ENCODE measurements at places on chromosomes 2 and 18.
A peak's percentile ranks its signal among the peaks of the same experiment; 100 is the strongest.

GRCh38 chr18:30451981-30452380 is 590.6 kb downstream of the DSC3 start:
- no peak for DNase-seq

DNA sequence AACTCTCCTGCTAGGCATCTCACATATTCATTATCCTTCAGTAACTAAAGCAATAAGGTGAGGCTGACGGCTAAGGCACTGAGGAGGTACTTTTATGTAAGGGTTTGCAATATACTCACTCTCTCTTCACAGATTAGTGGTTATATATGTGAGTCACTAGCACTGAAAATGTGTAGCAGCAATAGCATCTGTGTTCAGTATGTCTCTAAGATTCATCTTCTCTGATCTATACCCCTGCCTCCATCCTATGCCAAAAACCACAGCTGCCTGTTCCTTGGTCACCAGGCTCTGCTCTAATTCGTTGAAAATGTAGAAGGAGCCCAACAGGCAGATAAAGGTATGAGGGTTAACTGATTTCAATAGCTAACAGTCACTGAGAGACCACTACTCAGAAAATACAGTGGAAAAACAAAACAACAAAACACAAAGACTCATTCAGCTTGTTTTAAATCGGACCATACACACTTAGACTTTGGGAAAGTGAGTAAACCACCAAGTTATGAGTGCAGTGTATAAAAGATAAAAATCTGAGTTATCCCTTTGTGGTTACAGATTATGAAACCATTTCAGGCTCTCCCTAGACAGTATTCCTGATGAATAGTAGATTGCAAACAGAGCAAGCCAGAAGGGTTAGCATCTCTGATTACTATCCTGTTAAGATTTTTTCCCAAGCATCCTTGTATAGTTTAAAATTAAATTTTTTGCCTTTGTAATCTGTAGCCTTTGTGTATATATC is 75.3 kb upstream of the CYP26B1 start:
- DNase-seq: no peak

- DNase-seq: no peak
These were observed 810 bp upstream of the RBFA start for GRCh38 chr18:80033181-80034067.

GRCh38 chr2:14231391-14231898 is 401.1 kb upstream of the LRATD1 start:
- DNase-seq: no peak

GRCh38 chr2:1688859-1689258 is 55.5 kb downstream of the PXDN start:
- no peak for DNase-seq

GRCh38 chr2:42947809-42948600 is 155.6 kb upstream of the HAAO start:
- no peak for DNase-seq

DNA sequence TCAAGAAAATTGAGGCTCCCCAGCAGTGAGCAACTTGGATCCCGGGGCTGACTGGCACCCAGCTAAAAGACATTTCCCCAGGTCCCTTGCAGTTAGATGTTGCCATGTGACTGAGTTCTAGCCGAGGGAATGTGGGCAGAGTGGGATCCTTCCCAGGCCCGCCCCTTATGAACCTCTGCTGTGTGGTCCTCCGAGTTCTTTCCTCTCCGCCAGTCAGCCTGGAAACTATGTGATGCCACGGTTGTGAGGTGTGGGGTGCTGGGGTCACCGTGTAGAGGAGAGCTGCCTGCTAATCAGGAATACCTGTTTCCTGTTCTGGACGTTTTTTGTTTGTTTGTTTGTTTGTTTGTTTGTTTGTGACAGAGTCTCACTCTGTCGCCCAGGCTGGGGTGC is 45.5 kb downstream of the TMEM37 start:
- DNase-seq: peak; percentile 17

DNA sequence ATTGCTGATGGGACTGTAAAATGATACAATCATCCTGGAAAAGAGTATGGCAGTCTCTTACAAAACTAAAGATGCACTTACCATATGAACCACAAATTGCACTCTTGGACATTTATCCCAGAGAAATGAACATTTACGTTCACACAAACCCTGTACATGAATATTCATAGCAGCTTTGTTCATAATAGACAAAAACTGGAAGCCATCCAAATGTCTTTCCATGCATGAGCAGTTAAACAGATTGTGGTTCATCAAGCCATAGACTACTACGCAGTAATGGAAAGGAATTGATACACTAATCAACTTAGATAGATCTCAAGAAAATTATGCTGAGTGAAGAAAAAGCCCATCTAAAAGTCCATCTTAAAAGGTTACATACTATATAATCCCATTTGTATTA is 156.1 kb upstream of the SLC39A10 start:
- DNase-seq: no peak

- DNase-seq: peak; percentile 27
These were observed 75.0 kb upstream of the HAAO start for GRCh38 chr2:42867093-42868065.

- no peak for DNase-seq
These were observed 654.5 kb upstream of the ID2 start for GRCh38 chr2:8027387-8027786.

DNA sequence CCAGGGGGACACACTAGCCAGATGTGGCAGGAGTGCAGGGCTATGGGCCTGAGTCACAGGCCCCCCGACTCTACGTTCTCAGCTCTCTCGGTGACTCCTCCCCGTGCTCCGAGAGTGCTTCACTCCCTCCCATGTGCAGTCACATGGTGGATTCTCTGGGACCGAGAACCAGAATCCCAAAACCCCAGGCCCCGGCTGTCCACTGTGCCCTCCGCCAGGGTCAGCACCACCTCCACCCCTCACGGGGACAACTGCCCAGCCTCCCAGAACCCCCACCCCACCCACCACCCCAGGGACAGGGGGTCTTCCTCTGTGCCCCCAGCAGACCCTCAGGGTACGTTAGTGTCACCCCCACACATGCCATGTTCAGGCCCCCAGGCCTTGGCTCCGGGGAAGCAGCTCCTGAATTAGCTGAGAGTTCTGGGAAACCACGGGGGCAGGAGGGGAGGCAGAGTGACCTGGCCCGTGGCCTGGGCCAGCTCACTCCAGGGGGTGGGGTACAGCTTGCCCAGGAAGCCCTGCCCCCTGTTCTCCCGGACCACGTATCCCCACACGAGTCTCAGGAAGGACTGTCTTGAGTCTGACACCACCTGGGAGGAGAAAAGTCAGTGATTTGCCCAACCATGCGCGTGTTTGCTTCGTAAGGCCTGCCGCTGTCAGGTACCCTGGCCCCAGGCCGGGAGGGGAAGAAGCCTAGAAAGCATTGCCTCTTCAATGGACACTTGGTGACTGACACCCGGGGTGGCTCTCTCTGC is 4.4 kb downstream of the RAMP1 start:
- DNase-seq: peak; percentile 78

- DNase-seq: no peak
These were observed 89.6 kb downstream of the NBEAL1 start for GRCh38 chr2:203104273-203104672.

- no peak for DNase-seq
These were observed 15.9 kb upstream of the C1QL2 start for GRCh38 chr2:119174216-119174992.

- no peak for DNase-seq
These were observed 53.7 kb upstream of the TANC1 start for GRCh38 chr2:158914731-158915130.

DNA sequence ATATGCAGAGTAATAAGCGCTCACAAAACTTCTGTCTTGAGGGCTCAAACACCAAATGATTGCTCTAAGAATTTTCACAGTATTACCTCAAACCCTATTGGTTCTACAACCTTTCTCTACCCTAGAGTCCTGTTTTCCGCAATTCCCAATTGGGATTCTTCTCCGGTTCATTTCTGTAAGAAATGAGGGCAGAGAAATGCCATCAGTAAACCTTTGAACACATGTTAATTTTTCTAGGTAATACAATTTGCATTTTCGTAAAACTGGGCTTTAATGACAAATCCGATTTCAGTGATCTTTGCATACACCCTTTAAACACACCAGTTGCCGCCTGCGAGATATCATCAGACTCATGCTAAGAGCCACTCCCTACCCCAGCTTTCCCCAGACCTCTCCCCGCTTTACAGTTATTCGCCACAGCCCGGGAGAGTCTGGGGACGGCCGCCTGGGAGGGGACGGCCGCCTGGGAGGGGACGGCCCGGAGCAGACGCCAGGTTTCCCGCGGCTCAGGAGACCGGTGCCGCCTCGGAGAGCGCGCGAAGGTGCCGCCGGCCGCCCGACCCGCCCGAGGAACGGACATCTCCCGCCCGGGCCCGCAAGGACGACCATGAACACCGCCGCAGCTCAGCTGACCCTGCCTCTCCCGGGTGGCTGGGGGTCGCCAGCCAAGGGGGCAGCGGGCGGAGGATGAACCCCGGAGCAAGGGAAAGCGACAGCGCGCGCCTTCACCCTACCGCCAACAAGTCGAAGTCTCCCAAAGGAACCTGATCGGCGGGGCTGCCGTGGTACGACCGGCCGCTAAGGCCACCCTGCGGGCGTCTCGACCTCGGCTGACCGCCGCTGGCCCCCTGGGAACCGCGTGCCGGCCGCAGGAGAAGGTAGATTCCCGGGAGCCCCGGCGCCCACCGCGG is 463 bp downstream of the SMC6 start:
- peak; percentile 77 for DNase-seq

DNA sequence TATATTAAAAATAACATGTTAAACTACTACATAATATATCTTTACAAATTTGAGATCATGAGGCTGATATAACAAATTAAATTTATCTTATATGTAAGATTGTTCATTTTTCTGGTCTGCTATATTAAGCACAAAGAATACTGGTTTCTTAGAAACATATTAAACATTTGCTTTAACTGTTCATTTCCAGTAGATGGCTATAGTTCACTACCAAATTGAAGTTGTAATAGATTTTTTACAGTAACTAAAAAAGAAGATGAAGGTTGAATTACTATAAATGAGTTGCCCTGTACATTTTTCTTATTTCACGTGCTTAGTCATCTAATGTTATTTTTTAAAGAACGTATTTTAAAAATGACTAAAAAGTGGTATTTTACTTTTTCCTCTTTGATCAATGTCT is 57.0 kb downstream of the ZNF407 start:
- no peak for DNase-seq

DNA sequence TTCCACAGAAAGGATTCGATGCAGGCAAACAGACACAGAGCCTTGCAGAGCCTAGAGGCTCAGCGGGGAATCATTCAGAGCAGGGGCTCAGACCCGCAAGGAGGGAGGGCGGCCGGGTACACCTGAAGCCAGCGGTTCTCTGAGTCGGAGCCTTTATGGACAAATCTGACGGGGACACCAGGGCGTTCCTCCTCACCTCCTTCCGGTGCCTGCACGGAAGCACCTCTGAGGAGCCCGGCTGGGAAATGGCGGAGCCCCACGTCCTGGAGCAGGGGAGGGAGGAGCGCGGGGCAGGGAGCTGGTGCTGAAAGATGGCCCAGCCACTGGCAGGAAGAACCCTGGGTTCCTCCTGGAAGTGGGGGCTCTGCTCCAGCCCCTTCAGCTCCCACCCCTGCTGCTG is 193.5 kb upstream of the ALKAL2 start:
- no peak for DNase-seq

DNA sequence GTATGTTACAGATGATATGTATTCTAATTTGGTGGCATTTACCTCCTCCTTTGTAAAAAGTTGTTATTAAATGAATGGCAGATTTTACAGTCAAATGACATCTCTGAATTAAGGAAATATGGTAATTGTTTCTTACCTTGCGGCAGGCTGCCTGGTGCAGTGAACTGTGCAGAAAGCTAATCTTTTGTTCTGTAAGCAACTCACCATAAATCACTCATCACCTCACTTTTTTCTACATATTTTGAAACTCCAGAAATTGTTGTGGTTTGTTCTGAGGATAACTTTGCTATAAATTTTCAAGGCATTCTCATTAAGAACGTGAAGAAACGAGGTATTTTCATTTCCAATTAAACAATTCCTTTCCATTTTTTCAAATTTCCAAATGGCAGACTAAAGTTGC is 52.7 kb downstream of the ST6GAL2 start:
- DNase-seq: no peak

DNA sequence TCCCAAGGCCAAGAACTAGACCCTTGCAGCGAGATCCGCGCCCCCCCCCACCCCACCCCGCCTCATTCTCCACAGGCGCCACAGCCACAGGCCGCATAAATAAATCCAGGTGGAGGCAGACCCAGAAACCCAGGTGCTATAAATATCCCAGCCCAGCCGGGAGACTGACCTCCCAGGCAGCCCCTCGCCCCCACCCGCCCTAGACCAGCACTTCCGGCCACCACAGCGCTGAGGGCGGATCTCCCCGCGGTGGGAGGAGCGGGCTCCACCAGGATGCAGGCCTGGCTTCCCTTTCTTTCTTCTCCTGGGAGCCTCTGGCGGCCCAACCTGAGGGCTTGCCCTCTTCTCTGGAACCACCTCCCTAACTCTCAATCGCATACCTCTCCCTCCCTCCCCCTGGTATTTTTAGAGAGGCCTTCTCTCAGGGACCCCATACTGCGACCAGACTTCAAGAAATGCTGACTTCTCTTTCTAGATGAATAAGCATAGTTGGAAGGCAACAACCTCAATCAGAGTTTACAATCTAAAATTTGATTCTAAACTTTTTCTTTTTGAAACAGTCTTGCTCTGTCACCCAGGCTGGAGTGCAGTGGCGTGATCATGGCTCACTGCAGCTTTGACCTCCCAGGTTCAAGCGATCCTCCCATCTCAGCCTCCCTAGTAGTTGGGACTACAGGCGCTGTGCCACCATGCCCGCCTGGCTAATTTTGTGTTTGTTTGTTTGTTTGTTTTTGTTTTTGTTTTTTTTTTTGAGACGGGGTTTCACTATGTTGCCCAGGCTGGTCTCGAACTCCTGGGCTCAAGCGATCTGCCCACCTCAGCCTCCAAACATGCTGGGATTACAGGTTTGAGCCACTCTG is 55.0 kb downstream of the PKDCC start:
- peak; percentile 86 for DNase-seq

GRCh38 chr2:25071966-25072365 is 30.1 kb downstream of the EFR3B start:
- no peak for DNase-seq

GRCh38 chr18:79449551-79450288 is 54.0 kb downstream of the NFATC1 start:
- DNase-seq: no peak

DNA sequence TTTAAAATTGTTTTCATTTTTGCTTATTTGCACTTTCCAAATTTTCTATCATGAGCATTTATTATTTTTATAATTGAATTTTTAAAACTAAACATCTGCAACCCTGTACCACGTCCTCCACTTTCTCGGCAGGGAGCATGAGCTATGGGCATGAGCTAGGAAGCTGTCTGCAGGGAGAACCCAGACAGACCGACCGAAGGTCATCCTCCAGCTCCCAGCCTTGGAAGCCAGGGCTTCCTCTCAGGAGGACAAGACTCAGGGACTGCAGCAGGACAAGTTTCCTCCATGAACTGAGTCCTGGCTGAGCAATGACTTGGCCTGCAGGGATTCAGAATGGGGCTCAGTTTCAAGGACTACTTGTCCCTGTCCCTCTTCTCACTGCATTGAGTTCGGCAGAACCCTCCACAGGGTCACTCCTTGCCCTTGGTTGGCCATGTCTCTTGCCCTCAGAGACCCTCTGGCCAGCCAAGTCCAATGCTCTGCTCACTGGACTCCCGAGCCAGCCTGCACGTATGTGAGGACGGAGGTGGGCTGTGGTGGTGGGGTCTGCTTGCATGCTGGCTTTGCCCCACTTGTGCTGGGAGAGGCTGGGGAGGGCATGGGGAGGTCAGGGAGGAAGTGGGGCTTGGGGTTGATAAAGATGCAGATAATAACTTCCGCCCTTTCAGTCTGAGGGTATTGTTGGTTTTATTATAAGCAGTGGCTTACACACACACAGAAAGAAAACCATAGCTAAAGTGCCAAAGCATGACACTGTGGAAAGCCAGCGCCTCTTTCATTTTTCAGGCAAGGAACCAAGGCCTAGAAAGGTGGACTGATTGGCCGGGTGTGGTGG is 6.6 kb downstream of the NMUR1 start:
- peak; percentile 67 for DNase-seq

- no peak for DNase-seq
These were observed 4.5 kb downstream of the GBX2 start for GRCh38 chr2:236163471-236164200.
